ENCODE measurements at places on chromosomes 3 and 15.

DNA sequence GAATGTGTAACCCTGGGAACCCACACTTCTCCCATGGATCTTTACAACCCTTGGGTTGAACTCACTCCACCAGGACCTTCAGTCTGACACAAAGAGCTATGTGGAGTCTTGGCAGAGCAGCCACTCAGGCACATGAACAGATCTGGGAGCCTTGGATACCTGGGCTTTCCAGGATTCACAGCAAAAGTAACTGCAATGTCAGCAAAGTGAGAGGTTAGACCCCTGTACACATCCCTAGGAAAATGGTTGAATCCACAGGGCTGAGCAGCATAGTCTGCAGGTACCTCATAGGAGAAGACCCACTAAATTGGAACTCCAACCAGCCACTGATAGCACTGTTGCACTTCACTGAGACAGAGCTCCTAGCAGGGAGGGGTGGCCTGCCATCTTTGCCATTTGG lies 59.6 kb downstream of the ILDR1 start:
- DNase-seq, result no peak

- DNase-seq, result no peak
Measured at GRCh38 chr3:22729981-22730380, 473.1 kb upstream of the UBE2E2 start.

GRCh38 chr3:11228041-11228440 lies 44.2 kb upstream of the ATG7 start:
- no peak for DNase-seq

GRCh38 chr3:148004331-148004730 lies 595.2 kb downstream of the ZIC1 start:
- no peak for DNase-seq

- DNase-seq, result no peak
Measured at GRCh38 chr3:106877627-106878026, 499.6 kb upstream of the CCDC54 start.

- DNase-seq, result no peak
Measured at GRCh38 chr15:41334293-41335120, 1.8 kb downstream of the NUSAP1 start.

DNA sequence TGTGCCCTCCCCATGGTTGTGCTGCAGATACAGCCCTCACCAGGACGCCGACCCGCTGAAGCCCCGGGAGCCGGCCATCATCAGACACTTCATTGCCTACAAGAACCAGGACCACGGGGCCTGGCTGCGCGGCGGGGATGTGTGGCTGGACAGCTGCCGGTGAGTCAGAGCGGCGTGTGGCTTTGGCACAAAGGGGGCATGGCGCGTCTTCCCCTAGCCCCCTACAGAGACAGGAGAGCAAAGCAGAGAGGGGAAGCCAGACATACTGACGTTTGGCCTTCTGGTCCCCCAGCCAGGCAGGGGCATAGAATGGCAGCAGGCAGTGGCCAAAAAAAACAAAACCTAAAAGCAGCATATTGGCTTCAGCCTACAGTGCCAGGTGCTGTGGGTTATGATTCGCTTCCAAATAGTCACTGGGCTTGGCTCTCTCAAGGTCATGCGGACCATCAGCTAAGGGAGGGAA lies 64.0 kb downstream of the MESD start:
- no peak for DNase-seq

DNA sequence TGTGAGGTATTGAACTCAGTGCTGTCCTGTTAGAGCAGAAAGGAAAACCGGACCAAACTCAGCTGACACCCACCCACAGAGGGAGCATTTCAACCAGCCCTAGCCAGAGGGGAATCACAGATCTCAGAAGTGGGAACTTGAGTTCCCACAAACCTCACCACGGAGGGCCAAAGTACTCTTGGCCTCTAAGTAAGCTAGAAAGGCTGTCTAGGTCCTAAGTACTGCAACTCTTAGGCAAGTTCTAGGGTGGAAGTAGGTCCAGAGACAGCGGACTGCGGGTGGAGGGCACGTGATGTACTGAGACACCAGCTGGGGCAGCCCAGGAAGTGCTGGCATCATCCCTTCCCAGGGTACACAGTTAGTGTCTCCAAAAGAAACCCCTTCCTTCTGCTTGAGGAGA lies 34.1 kb downstream of the EOMES start:
- no peak for DNase-seq

GRCh38 chr3:110492876-110493275 lies 578.7 kb upstream of the NECTIN3 start:
- no peak for DNase-seq

DNA sequence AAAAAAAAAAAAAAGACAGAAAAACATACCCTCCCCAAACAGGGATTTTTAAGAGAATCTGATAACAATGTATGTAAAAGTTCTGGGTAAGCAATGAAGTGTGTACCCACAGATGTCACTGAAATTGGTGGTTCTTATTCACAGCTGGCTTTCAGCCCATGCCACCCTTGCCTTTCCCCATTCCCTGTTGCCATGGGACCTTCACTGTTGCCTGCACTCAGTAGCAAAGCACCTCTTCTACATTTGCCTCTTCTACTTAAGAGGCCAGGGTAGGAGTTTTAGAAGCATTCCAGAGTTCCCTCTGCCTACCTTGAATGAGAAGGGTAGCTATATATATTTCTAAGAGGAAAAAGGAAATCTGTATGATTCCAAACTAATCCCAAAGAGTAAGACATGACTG lies 57.4 kb downstream of the FMN1 start:
- no peak for DNase-seq

GRCh38 chr3:144162042-144162441 lies 190.4 kb downstream of the DIPK2A start:
- no peak for DNase-seq

DNA sequence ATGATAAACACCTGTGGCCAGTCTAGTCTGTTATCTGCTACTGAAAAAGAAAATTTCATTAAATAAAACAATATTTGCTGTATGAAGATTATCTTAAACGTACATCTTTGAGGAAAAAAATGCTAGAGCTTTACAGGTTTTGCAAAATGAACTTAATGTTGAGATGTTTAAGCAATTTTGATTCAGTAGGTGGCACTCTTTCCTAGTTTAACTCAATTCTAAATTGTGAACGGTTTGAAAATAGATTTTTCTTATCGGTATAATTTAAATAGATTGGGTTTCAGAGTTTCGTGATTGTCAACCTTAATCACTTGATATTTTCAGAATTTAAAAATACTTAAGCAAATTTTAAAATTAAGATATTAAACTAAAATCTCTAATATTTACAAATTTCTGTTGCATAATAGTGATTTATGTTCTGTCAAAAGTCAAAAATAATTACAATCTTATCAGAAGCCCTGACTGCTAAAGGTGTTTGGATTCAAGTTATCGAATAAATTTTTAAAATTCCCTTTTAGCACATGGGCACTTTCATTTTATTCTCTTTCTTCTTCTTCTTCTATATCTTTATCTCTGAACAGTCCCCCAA lies 7.0 kb upstream of the RNF111 start:
- peak; percentile 27 for DNase-seq

GRCh38 chr3:37320276-37320675 lies 145.9 kb upstream of the LRRFIP2 start:
- DNase-seq, result no peak

DNA sequence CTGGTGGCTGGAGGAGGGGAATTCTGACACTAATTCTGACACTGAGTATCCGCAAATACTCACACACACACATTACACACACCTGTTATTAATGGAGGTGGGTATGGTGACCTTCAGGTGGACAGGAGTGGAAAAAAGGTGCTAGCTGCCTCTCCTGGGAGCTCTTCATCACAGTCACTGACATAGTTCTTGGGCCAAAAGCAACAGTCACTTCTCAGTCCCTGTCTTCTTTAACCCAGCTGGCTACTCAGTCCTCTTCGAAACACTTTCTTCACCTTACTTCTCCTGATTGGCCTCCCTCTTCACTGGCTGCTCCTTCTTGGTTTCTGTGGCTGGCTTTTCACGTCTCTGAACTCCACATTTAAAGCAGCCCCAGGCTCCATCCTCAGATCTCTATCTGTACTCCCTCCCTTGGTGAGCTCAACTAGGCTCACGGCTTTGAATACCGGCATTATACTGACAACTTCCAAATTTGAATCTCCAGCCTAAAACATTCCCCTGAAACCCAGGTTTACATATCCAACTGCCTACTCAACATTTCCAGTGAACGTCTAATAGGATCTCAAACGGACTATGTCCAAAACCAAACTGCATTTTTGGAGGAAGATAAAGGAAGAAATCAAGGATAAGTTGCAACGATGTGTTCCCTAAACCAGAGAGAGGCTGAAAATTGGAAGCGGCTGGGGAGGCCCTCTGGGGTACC lies 53.2 kb upstream of the HEG1 start:
- no peak for DNase-seq

- DNase-seq, result no peak
Measured at GRCh38 chr3:160169139-160169976, 55.9 kb upstream of the C3orf80 start.

DNA sequence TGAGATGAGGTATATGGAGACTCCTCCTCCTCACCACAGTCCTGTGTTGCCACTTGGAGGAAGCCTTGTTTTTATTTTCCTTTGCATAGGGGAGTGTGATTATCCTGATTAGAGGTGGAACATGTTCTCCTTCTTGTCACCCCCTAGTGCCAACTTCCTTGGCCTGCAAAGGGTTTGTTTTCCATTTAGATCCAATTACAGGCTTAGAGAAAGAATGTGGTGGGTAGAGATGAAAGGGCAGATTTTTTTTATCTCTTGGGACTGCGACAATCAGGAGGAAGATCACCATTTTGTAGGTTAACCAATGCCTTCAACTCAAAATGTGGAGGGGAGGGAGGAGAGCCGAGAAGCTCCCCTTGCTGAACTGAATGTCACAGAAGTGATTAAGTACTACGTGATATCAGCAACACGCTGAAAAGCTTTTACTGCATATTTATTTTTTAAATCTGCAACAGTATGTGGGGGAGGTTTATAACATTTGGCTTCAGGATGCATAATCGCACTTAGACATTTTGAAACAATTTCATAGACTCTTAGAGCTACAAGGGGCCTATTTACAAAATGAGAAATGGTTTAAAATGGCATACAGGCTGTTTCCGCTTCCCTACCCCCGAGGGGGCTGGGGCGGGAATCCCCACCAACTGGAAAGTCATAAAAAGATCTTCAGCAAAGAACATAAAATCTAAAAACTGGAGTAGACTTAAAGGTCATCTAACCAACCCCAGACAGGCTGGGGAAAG lies 2.4 kb downstream of the LMCD1 start:
- no peak for DNase-seq

GRCh38 chr3:33047842-33048834 lies 48.8 kb downstream of the GLB1 start:
- no peak for DNase-seq

DNA sequence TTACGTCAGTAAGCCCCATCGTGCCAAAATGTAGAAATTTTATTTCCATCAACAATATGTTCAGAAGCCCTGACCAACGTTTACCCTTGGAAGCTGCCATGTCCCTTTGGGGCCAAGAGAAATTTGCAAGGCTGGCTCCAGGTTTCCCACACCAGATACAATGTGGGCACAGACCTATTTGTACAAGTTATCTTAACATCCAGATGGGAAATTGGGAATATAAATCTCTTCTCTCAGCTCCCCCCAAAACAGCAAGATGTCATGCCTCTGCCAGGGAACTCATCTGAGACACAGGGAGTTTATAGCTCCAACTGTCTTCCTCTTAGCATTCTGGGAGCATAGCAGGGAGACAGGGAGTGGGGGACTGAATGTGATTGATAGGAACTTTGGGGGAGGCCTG lies 9.3 kb upstream of the DPPA2 start:
- DNase-seq, result no peak

- DNase-seq, result no peak
Measured at GRCh38 chr3:775178-775880, 317.5 kb upstream of the CNTN6 start.

- no peak for DNase-seq
Measured at GRCh38 chr15:71815301-71815700, 4.9 kb downstream of the NR2E3 start.

GRCh38 chr3:81763001-81763400 lies 1.6 kb upstream of the GBE1 start:
- DNase-seq, result no peak

DNA sequence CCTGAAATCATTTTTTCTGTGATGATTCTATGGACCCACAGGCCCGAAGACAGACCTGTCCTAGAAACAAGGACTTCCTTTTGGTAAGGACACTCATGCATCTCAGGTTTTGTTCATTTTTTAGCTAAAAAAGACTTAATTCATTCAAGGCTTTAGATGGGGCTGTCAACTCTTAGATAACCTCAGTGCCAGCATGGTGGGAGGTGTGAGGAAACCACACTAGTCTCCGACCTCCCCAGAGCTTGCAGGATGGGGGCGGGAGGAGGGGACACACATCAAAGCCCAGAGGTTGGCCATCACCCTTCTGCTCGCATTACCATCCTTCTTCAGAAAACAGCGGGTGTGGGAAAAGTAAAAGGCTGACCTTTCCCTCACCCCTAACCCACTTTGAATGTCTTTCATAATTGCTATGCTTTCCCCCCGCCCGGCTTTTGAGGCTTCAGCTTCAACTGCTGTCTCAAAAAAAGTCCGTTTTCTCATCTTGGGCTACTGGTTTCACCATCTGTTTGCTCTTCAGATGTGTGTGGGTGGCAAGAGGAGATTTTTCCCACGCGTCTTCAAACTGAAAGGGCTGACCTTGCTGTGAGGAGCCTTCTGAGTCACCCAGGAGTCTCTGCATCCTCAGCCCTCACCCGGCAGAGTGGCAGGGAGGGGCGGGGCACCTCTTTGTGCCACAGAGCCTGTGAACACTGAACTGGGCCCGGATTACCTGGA lies 27.6 kb upstream of the CXCR6 start:
- no peak for DNase-seq

- DNase-seq, result no peak
Measured at GRCh38 chr3:40047406-40047805, 238.0 kb downstream of the MYRIP start.

- DNase-seq, result no peak
Measured at GRCh38 chr3:61903074-61903473, 341.7 kb downstream of the PTPRG start.

DNA sequence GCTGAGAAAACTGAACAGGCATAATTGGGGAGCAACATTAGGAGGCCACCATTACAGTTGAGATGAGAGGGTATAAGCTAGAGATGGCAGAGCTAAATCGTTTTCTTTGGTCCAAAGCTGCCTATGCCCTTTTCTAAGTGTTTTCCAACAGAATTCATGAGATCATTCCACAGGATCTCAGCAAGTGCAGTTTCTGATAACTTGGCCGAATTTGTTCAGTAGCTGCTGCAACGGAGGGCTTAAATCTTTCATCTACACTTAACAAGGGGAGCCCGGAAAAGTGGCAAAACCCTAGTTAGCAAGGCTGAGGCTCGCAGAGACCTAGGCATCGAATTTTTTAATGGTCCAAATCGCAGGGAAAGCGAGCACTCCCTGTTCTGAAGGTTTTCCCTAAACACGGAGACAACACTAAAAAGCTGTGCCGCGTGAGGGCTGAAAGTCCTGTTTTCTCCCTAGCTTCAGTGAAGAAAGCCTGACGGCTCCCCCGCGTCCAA lies 531 bp upstream of the BLOC1S6 start:
- DNase-seq, result no peak

DNA sequence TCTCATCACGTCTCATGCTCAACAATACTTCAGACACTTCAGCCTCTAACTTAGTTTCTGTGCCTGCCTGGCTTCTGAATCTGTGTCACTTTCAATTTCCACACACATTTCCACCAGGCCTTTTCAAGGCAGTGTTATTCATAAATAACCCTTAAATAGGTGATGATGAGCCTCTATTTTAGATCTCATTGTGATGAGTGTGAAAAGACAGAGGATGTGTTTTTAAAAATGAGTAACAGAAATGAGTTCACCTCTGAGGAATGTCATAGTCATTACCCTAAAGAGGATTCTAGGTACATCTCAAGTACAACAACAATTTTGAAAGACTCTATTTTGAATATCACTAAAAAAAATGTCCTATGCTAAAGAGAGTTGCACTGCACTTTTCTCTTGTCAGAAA lies 64.6 kb downstream of the STAC start:
- DNase-seq, result no peak

Measured in NCI-H460 (cell line).